T-helper 1 cell treated with Interleukin-12 subunit alpha and Interleukin-12 subunit beta and Interleukin-4 antibody, amounts not matched to agents 30 ng/mL and 1 ng/mL, for 36 hours (primary cell): ENCODE measurements at places on chromosomes 3 and 15. TPM values are rescaled to one million over a fixed set of nuclear protein-coding genes. Genes with fewer than 3 reads are reported as not detected.

Gene CFAP20DC
- 0.27 and 0.54 TPM in 2 replicates for total RNA-seq

Gene SPATA12
- total RNA-seq: not detected in 2 replicates

Gene PRR23B
- not detected in 2 replicates for total RNA-seq

Gene KBTBD13
- not detected in 2 replicates for total RNA-seq

Gene FBXL2
- not detected in 2 replicates for total RNA-seq

Gene GABRG3
- total RNA-seq: not detected in 2 replicates

Gene NANOGP8
- total RNA-seq: not detected in 2 replicates

Gene ECE2
- total RNA-seq: not detected in 2 replicates

Gene AGBL1
- total RNA-seq: not detected in 2 replicates

Gene ERICH6
- not detected in 2 replicates for total RNA-seq

Gene PCOLCE2
- total RNA-seq: 0.27 TPM in 1 of 2 replicates, not detected in the other

Gene PAQR9
- not detected in 2 replicates for total RNA-seq

Gene TM6SF1
- total RNA-seq: 13.0 and 15.9 TPM in 2 replicates

Gene WWTR1
- total RNA-seq: 0.76 and 1.1 TPM in 2 replicates

Gene ROBO1
- 0.15 and 0.93 TPM in 2 replicates for total RNA-seq

Gene ITPKA
- 1.1 and 2.1 TPM in 2 replicates for total RNA-seq

Gene CFAP92
- total RNA-seq: not detected in 2 replicates

Gene FAM3D
- not detected in 2 replicates for total RNA-seq

Gene PLD1
- total RNA-seq: 0.85 and 0.88 TPM in 2 replicates

Gene TGM4
- total RNA-seq: not detected in 2 replicates

Gene FSTL1
- total RNA-seq: 0.12 and 0.32 TPM in 2 replicates

Gene CA12
- total RNA-seq: not detected in 2 replicates

Gene TMEM207
- total RNA-seq: not detected in 2 replicates

Gene ARPP21
- not detected in 2 replicates for total RNA-seq

Gene ARHGAP11A
- total RNA-seq: 99.2 and 102 TPM in 2 replicates

Gene SEMA6D
- total RNA-seq: 0.32 TPM in 1 of 2 replicates, not detected in the other

Gene LTF
- total RNA-seq: not detected in 2 replicates

Gene LRRIQ4
- total RNA-seq: not detected in 2 replicates

Gene CISH
- 479 and 481 TPM in 2 replicates for total RNA-seq

Gene ALS2CL
- total RNA-seq: 1.6 and 1.9 TPM in 2 replicates

Gene GUCA1C
- not detected in 2 replicates for total RNA-seq

Gene CCDC80
- total RNA-seq: 0.25 and 0.44 TPM in 2 replicates

Gene MRPL47
- total RNA-seq: 41.3 and 47.0 TPM in 2 replicates

Gene WDR53
- total RNA-seq: 19.5 and 22.5 TPM in 2 replicates

Gene GOLGA8M
- 2.9 and 3.8 TPM in 2 replicates for total RNA-seq

Gene DLL4
- total RNA-seq: not detected in 2 replicates

Gene PFN2
- 0.59 and 0.61 TPM in 2 replicates for total RNA-seq

Gene ALDH1A2
- 0.22 TPM in 1 of 2 replicates, not detected in the other for total RNA-seq
